Osteocyte (in vitro differentiated cells): ENCODE measurements at places on chromosomes 2 and 18. TPM values are rescaled to one million over a fixed set of nuclear protein-coding genes. Genes with fewer than 3 reads are reported as not detected.

GRCh38 chr2:143629340-143629739, 500.1 kb downstream of the ARHGAP15 start:
- no peak for DNase-seq

DNA sequence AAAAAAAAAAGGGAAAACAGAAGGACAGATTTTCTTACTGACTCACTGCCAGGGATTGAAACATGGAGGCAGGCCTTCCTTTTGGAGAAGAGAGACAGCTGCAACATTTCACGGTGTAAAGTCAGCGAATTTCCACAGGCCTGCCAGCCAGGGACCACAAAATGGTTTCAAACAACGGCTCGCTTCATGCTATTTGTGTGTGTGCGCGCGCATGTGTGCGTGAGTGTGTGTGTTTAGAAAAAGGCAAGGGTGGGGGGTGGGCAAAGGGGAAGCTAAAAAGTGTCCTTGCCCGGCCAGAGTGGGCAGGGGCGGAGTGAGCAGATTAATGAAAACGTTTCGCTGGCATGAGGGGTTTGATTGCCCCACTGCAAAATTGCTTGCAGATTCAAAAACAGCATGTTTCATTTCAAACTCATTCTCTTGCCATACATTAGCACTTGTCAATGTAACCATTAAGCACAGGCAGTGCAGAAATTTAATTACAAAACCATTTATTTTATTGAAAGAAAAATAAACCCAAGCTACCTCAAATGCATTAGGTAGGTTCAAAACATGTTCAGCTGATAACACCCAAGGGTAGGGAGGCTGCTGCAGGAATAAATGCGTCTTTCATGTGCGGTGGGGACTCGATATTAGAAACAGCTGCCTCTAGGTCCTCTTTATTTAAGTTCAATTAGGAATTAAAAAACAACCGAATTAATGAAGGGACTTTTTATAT, 182.1 kb upstream of the SIX2 start:
- DNase-seq, result no peak

DNA sequence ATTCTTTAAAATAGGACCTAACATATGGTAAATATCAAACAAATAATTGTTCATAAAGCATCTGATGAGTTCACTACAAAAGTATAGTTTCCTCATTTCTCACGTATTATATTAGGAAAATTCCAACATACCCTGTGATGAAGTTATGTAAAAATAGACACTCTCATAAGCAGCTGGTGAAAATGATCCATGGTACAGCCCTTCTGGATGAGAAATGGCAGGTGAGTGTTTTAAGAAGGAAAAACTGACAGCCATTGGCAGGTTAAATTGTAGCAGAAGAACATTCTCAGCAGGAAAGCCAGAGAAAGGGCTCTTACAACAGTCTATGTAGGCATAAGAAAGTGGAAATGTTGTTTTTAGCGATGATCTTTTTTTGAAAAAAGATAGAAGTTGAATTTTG, 706.5 kb upstream of the FSHR start:
- no peak for DNase-seq

DNA sequence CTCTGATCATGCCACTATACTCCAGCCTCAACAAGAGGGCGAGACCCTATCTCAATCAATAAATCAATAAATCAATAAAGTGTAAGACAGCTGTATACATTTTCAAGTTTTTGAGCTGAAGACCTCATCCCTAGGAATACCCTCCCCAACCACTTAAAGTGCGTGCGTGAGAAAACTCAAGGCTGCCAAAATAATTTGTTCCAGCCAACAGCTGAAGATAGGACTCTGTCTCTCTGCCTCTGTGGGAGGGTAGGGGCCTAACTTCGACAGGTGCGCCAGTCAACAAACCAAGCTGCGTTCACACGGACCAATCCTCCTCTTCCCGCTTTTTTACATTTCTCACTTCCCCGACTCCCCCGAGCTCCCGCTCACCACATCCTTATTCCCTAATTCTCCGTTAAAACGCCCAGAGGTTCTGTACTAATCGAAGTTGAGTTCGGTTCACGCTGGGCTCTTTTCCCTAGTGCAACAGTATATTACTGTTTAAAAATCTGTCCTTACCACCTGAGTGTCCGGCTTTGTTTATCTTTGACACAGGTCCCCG, 618 bp downstream of the POLR2D start:
- no peak for DNase-seq

DNA sequence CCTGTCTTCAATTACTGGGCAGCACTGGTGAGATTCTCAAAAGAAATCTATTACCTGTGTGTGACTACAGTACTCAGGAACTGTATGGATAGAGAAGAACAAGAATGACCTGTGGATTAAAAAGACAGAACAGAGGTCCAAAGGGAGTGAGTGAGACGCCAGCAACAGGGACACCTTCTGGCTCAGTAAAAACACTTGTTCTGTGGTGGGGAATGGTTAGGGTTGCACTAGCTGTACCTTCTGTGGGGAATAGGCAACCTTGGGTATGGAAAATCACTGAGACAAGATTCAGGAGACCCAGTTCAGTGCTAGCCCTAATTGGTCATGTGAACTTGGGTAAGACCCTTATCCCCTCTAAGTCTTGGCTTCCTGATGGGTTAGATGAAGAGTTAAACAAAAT, 986.0 kb downstream of the TSN start:
- no peak for DNase-seq

Gene TUBB8B
- total RNA-seq, result not detected in 2 replicates

Gene LYG2
- not detected in 2 replicates for total RNA-seq

Gene LHCGR
- total RNA-seq, result not detected in 2 replicates

Gene SLC19A3
- total RNA-seq, result not detected in 2 replicates

Gene POTEI
- total RNA-seq, result 0.05 TPM in 1 of 2 replicates, not detected in the other
